ENCODE measurements at places on chromosomes 3 and 15. TPM values are rescaled to one million over a fixed set of nuclear protein-coding genes. Genes with fewer than 3 reads are reported as not detected.

The CCR3 gene
- not detected for polyA plus RNA-seq

GRCh38 chr3:18241837-18242236 is 183.3 kb downstream of the SATB1 start:
- DNase-seq = no peak

DNA sequence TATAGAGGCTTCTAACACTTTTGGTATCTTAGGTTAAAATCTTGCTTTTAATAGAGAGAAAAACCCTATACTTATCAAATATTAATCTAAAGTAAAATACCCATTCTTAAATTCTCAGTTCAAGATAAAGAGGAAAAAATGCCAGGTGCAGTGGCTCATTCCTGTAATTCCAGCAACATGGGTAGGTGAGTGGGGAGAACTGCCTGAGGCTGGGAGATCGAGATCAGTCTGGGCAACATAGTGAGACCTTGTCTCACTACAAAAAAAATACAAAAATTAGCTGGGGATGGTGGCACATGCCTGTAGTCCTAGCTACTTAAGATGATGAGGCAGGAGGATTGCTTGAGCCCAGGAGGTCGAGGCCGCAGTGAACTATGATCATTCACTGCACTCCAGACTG is 135.8 kb downstream of the CLASP2 start:
- DNase-seq = no peak

DNA sequence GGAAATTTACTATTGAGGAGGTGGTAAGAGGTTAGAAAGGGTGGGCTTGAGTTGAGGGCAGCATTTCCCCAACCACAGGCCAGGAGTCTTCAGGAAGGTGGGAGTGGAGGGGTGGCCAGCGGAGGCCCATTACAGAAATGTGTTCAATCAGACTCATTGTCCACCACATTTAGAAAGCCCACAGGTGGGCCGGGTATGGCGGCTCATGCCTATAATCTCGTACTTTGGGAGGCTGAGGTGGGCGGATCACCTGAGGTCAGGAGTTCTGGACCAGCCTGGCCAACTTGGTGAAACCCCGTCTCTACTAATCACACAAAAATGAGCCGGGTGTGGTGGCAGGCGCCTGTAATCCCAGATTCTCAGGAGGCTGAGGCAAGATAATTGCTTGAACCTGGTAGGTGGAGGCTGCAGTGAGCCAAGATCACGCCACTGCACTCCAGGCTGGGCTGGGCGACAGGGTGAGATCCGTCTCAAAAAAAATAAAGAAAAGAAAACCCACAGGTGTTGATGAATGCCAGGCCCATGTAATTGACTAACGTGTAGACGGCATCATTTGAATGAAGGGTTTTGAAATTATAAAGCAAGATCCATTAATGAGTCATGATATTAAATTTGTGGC is 12.2 kb upstream of the SYNM start:
- DNase-seq = no peak

The CPA3 gene
- not detected for polyA plus RNA-seq

The ZKSCAN7 gene
- not detected for polyA plus RNA-seq
